ENCODE measurements at places on chromosomes 13 and 19.

GRCh38 chr19:11346104-11346940 is at the start of the genes CCDC159 and TMEM205:
Gene CCDC159, plus strand, starts transcription at chr19:11346519. Its CDS starts 88 bp downstream, at chr19:11346607.
Gene TMEM205, minus strand, starts transcription at chr19:11346268. Its CDS starts 649 bp downstream, at chr19:11345619.
- peak; percentile 98 for DNase-seq

DNA sequence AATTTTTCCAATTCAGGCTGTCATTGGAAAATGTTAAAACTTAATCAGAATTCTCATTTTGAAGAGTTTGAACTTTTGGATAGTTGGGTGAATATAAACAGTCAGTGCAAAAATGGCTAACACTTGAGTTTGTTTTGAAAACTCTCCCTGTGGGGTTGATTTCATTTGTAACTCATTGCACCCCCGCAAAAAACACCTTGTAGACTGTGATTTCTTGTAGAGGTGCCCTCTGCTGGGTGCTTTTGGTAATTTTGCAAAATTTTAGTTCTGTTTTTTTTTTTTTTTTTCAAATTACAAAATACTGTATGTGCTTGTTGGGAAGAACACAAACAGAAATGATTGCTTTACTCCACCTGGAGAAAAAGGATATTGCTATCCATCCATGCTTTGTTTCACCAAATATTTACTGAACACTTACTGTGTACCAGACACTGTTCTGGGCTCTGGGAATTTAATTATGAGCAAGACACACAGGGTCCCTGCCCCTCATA is 28.2 kb upstream of the GPI start:
- DNase-seq = no peak

GRCh38 chr19:30450100-30450499 is 77.9 kb downstream of the ZNF536 start:
- DNase-seq = no peak

DNA sequence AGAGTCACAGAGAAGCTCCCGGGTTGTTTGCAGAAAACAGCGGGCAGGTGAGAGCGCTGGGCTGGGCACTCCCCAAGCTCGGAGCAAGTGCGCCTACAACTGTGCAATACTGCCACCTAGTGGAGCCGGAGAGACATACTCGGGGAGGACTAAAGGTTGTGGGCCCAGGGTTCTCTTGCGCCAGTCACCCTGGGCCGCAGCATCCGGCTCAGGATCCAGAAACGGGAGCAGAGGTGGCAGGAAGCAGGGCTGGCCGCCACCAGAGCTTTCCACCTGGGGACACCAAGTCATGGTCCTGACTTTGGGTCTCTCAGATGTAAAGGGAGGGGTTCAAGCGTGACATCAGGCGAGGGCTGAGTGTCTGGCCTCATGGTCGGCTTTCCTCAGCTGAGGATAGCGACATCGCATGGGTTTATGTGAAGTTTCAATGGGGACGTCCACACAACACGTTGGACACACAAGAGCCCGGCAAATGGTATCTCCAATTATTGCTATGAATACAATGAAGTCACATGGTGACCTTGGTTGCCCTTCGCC is 11.2 kb upstream of the KLK4 start:
- DNase-seq = peak; percentile 85

- DNase-seq = no peak
Observed at GRCh38 chr13:103540382-103540765, 474.2 kb upstream of the SLC10A2 start.

DNA sequence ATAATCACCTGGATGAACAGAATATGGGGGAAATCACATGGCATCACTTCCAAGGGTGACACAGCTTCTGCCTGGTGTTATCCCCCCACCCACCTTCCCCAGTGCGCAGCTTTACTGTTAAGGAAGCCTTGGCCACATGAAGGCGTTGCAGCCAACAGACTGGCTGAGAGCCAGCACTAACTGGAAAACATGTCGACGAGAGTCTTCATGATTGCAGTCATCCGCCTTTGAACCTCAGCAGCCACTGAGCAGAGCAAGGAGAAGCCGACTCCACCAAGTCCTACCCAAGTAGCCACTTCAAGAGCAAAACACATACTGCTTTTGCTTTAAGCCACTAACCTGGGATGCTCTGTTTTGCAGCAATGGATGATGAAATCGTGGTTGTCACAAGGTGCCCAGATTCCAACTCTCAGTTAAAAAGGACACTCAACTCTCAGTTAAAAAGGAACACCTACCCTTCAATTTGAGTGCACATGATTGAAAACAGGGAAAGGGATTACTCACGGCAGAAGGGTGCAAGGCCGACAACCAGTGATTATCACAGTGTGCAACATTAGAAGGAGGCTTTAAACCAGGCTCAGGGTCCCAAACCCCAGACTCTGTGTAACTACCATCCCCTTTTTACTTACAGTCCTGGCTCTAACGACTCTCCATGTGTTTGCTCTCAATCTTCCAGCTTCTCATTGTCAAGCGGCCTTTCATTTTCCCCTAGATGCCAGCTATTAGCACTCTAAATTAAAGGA is 149.1 kb downstream of the KLF12 start:
- DNase-seq = no peak

- no peak for DNase-seq
Observed at GRCh38 chr13:40031031-40031430, 375.6 kb downstream of the COG6 start.

GRCh38 chr13:40061466-40062450 is 406.3 kb downstream of the COG6 start:
- no peak for DNase-seq

- no peak for DNase-seq
Observed at GRCh38 chr19:3160219-3160618, 18.4 kb upstream of the S1PR4 start.

- no peak for DNase-seq
Observed at GRCh38 chr13:98930151-98930591, 47.7 kb downstream of the DOCK9 start.

DNA sequence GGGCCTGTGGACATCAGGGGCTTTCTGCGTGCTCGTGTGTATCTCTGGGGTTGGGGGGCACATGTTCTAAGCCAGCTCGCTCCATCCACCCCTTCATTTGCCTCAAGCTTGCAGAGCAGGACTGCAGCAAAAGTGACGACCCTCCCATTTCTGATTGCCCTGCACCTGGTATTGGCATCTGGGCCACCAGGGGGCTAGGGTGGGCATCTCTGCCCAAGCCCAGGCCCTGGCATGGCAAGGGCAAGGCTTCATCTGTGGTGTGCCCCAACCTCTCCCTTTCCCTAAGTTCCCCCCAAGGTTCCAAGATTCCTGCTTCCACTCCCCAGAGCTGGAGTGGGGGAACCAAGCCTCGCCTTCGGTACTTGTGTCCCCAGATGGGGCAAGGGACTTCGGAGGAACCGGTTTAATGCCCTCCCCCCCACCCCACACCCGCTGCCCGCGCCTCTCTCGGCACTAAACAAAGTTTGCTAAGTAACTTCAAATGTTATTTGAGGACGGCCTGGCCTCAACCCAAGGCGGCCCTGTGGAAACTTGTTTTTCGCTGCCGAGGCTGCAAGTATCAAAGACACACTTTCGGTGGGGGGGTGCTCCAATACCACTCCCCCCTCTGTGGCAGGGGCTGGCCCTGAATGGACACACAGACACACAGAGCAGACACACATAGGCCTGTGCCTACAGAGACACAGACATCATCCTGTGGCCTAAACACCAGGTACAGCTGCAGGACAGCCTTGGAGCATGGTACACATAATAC is 12.2 kb downstream of the NFIX start:
- no peak for DNase-seq

- no peak for DNase-seq
Observed at GRCh38 chr13:73070451-73071098, 11.8 kb downstream of the KLF5 start.

DNA sequence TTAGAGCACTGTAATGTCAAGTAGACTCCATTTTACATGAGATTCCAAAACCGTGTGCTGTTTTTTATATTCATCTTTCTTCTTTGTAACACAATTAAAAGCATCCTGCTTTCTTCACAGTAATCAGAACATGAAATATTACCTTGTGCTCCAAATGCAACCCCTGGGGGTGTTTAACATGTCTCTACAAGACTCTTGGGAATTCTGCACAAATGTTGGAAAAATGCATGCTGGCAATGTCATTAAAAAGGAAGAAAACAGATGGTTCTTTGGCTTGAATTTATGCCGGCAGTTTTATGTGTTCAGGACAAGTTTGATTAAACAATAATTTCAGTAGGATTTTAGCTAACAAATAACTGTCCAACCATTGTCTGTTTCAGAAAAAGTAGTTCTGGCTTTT is 159.1 kb downstream of the LIG4 start:
- DNase-seq = no peak

DNA sequence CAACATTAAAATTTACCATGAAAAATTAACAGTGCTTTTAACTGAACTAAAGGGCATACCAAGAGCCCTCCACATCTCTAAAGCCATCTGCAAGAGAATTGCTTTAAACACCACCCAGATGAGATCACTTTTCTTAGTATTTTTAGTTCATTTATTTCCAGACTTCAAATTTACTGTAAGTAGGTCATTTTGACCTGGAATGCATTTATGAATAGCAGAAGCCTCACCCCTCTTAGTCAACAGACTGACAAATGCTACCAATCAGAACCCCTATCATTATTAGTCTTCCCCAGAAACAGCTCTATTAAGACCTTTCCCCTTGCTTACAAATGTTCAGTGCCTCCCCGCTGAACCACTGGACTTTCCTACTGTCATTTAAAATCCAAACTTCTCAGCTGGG is 27.3 kb downstream of the RUBCNL start:
- DNase-seq = no peak

DNA sequence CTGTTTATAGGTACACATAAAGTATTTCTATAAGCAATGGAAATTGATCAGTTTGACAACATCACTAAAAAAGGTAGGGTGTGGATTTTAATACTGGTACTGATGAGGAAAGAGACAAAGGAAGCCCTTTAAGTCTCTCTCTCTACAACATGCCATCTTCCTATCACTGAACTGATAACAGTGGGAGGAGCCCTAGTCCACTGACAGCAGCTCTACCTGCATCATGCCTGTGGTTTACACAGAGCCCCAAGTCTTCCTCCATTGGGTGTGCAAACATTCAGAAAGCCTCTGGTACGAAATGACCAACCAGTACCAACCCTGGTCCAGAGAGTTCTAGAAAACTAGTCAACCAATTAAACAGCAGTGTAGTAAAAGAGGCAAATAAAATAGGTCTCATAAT is 53.4 kb downstream of the KLF12 start:
- no peak for DNase-seq

DNA sequence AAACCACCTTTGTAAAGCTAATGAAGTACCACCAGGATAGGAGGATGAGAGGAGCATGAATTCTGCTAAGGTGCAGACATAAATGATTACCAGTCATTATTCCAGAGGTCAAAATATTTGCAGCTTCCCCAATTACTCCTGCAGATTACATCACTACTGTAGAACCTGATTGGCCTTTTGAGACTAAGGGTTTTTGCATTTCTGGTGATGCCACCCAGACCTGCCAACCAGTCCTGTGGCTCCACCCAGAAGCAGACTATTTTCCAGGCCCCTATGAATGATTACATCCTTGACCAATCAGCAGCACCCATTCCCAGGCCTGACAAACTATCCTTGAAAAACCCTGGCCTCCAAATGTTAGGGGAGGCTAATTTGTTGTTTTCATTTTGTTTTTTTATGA is 11.2 kb upstream of the KCNC3 start:
- DNase-seq = no peak

GRCh38 chr13:33287142-33287882 is 1.8 kb upstream of the STARD13 start:
- DNase-seq = no peak

GRCh38 chr13:39159393-39159792 is 121.1 kb downstream of the NHLRC3 start:
- no peak for DNase-seq

- DNase-seq = no peak
Observed at GRCh38 chr13:114257014-114257413, 22.3 kb downstream of the CDC16 start.

DNA sequence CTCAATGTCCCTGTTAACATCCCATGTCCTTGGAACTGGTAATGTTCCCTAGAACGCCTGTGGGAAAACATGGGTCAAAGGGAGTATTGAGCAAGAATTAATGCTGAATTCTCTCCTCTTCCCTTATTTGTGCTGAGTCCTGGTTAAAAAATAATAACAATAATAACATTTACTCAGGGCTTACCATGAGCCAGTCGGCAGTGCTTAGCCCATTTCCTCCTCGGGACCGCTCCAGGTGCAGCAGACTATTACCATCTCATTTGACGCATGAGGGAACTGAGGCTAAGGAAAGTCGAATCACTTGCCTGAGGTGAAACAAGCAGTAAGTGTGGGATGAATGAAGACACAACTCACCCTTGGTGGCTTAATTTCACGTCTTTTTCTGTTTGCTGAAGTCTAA is 33.6 kb upstream of the SLC15A1 start:
- DNase-seq = no peak

- no peak for DNase-seq
Observed at GRCh38 chr13:76634431-76635191, 251.6 kb downstream of the KCTD12 start.

- DNase-seq = peak; percentile 88
Observed at GRCh38 chr19:48970923-48971395, 5.8 kb downstream of the FTL start.

- peak; percentile 92 for DNase-seq
Observed at GRCh38 chr19:48489608-48490216, 20.5 kb downstream of the CYTH2 start.

DNA sequence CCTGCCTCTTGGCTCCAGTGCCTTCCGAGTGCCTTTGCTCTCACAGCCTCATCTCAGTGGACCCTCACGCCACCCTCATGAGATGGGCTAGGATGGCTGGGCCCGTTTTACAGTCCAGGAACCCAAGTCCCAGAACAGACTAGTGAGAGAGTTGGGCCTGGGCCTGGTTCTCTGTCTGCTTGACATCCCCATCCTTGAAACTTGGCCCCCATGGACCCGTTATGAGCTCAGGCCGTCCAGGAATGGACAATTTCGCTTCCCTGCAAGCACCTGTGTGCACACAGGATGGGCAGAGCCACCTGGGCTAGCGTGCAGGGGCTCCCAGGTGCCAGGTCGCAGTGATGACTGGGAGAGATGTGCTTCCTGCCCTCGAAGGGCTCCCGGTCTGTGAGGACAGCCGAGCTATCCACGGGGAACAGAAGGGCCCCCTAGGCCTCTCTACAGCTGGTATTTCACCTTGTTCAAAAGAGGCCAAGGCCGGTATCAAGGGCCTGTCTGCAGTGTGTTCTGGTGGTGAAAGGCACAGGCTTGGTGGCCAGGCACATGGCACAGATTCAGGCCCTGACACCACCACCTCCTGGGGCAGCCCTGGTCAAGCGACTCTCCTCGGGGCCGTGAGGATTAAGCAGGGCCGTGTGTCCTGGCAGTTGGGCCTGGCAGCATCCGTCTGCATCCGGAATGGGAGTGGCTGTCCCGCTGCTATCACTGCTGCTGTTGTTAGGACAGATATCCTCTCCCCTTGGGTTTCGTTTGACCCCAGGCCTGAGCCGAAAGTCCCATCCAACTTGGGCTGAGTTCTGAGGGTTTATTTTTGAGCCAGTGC is 38.9 kb downstream of the CAPN12 start:
- DNase-seq = no peak

- DNase-seq = no peak
Observed at GRCh38 chr19:36061367-36061766, 6.7 kb downstream of the WDR62 start.

DNA sequence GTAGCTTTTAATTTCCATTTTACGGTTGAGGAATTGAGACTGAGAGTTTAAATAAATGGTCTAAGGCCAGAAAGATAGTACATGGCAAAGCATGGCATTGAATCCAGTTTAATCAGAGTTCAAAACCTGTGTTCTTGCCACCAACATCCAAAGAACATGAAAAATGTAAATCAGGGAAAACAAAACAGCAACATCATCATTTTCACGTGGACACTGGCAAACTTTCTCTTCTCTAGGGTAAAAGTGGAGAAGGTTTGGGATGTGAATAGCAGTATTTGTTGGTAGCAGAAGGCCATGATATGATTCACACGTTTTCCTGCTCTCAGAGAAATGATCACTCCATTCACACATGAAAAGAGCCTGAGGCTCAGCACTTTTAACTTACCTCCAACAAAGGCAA is 357.7 kb downstream of the UQCRFS1 start:
- no peak for DNase-seq

All from ecto neural progenitor cell (in vitro differentiated cells).